Memory B cell (primary cell): ENCODE measurements at places on chromosomes 11 and 22.
A peak's percentile ranks its signal among the peaks of the same experiment; 100 is the strongest.

DNA sequence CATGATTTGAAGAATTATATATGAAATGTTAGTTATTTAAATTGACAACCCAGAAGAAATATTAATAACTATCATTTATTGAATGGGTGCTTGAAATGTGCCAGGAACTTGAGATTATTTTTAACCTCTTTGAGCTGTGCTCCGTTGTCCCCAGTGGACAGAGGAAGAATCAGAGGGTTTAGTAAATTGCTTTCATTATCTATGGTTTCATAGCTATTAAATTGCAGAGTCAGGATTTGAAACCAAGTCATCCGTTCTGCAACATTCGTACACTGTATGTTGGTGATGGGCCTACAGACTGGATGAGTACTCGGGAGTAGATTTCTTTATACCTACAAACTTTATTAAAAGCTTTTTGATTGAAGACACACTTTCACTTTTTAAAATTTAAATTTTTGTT is 4.9 kb downstream of the HSD17B12 start:
- DNase-seq = no peak

GRCh38 chr11:132257871-132258270 is 887.5 kb downstream of the NTM start:
- no peak for DNase-seq

- DNase-seq = peak; percentile 1
Measured at GRCh38 chr22:48223488-48224190, 1461.2 kb downstream of the TBC1D22A start.

DNA sequence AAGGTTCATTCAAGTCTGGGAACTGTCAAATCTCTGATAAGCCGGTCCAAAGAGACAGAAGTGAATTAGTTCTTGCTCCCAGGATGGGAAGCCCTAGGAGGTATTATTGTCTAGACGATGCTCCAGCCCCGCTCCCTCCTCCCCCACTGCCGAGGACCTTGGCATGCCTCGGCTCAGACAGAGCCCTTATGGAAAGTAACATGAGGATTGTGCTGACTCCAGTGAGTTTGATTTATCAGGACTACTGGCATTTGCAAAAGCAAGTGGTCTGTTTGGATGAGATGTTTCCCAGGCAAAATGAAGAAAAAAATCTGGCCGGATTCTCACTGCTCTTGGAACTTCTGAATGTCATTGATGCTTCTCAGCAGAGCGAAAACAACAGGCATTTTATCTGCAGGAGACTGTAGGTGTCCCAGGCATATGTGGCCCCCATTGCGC is 341.0 kb downstream of the ETS1 start:
- no peak for DNase-seq

DNA sequence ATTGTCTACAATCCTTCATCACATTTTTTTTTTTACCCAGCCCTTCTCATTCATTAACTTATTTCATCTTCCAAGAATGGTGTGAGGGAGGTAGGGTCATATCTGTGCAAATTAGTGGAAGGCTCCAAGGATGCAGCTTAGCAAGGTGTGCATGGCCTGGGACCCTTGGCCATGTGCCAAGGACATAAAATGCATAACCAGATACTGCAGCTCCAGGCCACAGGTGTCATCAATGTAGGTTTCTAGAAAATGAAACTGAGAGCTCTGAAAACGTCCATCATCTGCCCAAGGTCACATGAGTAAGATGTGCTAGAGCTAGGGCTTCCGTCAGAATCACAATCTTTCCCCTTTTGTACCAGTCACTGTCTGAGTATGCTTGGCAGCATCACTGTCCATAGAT is 29.8 kb downstream of the ANKK1 start:
- no peak for DNase-seq

GRCh38 chr22:45096256-45096907 is 67.3 kb upstream of the NUP50 start:
- DNase-seq = peak; percentile 28

- no peak for DNase-seq
Measured at GRCh38 chr11:119421941-119422808, 797 bp downstream of the THY1 start.

GRCh38 chr11:724778-725386 is 18.9 kb downstream of the EPS8L2 start:
- no peak for DNase-seq

DNA sequence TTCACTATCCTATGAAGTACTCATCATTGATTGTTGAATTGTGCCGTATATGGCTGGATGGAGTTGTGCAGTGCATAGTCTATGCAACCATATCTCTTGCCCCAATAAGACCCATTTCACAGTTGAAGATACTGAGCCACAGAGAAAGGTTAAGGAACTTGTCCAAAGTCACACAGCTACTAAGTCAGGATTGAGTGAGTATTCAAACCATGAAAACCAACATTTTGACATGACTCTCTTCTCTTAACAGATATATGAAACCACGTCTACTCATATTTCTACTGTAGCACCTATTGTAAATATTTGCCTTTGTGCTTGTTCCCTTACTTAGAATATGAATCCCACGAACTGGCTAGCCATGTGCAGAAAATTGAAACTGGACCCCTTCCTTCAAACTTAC is 58.1 kb downstream of the MAML2 start:
- no peak for DNase-seq

DNA sequence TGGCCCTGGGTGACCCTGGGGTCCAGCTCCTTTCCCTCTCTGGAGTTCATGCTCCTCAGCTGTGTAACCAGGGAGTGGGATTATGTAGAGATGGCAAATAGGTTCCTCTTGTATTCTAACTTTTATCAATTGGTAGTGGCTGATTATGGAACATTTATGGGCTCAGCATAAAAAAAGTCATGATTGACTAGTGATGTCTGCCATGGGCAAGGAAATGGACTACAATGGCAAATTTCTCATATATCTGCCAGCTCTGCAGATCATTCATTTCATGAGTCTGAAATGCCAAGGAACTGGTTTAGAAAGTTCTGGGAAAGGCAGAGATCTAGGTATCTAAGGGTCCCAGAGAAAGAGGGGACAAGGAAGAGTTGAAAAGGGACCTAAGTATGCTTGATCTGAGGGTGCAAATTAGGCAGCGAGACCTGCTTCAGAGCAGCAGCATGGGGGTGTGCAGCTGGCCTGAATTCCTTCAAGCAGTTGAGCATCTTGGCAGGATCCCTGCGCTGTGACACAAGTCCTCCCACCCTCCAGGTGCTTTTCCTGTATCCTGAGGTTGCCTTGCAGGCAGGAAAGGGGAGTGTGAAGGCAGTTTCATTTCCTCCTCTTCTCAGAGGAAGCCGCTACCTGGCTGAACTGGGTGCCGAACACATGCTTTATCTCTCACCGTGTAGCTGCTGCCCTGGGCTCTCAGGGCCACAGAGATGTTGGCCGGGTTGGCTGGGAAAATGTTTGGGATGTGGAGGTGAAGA is 10.4 kb downstream of the SLC15A3 start:
- no peak for DNase-seq

DNA sequence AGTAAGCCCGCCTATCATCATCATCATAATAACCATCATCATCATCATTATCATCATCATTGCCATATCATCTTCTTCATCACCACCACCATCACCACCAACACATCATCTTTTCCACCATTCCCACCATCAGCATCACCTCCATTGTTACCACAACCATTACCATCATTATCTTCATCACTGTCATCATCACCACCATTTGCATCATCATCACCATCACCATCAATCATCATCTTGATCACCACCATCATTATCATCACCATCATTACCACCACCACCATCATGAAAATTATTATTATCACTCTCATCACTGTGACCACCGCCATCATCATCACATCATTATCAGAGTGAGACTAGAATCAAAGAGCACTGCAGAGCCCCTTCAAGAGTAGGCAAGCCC is 199.4 kb upstream of the SEZ6L start:
- no peak for DNase-seq

DNA sequence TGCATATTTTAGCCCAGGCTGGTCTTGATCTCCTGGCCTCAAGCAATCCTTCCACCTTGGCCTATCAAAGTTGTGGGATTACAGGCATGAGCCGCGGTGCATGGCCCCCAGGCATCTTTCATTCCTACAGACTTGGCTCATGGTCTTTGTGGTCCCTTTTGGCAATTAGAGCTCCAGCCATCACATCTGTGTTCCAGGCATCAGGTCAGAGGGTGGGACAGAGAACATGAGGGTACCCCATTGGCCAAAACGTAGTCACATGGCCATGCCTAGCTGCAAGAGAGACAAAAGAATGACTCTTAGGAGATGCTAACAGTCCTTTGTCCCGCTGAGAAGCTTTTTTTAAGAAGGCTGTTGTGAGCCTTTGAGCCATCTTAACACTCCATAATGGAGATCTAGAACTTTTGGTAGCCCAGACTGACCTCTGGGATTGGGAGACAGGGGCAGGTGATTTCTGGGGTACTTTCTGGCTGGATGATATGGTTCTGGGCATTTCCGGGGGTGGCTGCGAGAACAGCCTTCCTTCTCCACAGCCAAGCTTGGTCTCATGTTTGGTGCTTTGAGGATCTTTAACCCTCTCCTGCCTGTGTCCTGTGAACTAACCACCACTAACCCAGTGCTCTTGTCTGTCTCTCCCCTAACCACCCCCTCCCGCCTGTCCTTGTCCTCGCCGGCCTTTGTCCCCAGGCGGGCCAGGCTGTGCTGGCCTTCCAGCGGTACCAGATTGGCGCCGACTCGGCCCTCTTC is 18.4 kb upstream of the TAB1 start:
- no peak for DNase-seq

DNA sequence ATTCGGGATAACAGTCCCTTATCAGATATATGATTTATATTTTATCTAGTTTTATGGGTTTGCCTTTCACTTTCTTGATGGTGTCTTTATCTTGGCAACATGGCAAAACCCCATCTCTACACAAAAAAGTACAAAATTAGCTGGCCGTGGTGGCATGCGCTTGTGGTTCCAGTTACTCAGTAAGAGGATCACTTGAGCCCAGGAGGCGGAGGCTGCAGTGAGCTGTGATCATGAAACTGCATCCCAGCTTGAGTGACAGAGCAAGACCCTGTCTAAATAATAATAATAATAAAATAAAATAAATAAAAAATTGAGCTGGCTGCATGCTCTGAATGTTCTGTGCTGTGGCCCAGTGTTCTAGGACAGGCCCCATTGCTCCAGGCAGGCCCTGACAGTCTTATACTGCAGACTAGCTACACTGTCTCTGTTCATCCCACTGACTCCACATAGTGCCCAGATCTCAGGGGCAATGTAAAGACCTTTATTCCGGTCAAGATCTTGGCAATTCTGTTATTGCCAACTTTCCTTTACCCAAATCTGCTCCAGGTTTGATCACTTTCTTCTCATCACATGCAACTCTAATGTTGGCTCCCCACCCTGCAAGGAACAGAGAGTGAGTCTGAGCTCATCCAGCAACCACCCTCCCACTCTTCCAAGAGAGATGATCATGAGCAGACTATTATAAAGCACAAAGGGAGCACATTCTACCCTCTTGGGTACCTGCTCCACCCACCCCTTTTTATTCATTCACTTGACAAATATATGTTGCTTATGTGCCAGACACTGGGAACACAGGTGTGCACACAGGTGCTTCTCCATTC is 8.8 kb downstream of the HSPA8 start:
- DNase-seq = no peak

DNA sequence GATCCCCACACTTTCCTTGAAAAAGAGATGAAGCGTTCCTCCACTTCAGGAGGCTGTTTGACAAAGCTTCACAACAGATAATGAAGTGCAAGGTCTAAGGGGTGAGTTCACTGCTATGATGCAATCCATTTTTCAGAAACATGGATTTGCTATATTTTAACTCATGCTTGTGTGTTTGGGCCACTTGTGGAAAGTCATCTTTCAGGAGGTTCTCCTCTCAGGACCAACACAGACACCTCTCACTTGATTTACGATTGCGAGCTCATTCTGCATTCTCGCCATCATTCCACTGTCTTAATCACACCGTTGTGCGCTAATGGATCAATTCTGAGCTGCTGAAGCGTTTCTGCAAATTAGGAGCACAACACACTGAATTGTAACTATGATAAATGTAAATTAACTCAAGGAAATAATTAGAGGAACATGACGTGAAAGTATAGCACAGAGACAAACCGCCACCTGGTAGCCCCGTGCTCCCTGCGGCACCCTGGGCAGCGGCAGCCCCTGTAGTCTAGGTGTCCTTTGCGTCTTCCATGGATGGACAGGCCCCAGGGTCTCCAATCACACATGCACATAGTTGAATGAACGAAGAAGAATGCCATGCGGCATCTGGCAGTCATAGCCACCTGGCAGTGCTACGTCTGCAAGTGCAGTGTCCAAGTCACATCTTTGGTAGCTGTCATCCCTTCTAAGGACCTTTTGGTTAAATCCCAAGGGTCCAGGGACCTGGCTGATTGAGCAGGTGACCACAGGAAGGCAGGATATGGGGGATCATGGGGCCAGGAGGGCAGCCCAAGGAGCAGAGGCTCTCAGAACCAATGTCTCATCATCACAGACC is 28.1 kb upstream of the RTL6 start:
- no peak for DNase-seq

GRCh38 chr11:75855206-75855605 is 40.2 kb downstream of the UVRAG start:
- DNase-seq = no peak

DNA sequence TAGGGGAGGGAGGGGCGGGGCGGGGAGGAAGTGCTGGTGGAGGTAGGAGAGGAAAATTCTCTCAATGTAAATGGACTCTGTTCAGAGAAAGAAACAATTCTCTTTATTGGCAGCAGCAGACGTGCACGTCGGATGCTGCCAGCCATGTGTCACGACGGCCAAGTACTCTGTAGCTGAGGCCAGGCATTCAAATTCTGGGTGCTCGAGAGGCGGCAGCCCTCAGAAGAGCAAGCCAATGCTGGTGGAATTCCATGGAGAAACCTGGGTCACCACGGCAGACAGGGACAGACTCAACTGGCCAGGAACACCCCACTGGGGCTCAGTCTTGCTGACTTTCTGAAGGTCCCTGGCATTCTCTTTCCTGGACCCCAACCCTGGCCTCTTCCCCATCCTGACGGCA is 90.8 kb downstream of the ABTB2 start:
- DNase-seq = no peak

DNA sequence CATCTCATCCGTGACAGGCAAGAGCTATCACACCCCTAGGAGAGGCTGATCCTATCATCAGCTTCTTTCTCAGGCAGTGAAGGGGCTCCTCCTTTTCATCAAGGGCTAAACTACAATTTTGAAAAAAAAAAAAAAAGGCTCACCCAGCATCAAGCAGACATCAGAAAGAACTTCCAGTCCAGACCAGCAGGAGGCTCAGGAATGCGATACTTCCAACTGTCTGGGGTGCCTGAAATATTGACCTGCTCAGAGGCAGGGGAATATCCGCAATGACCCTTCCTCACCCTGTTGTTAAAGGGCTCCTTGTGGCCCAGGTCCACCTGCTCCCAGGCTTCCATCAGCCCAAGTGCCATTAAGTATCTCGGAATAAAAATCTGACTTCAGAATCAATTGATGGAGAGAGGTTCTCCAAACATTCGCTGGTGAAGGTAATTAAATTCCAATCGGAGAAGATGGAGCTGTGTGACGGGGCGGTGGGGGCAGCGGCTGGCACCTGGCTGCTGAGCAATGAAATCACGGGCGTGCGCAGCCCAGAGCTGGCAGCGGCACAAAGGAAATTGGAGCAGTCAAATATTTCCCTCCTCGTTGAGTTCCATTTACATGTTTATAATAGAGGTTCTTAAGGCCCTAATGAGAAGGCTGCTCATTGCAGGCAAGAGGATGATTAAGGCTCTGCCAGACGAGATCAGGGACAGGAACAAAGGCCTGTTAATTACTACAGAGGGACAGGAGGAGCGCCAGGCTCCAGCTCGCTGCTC is 69.0 kb upstream of the THY1 start:
- no peak for DNase-seq

- no peak for DNase-seq
Measured at GRCh38 chr11:86760577-86760976, 39.8 kb upstream of the PRSS23 start.
